RPMI8226 (cell line): ENCODE measurements at places on chromosomes 16 and 17.

DNA sequence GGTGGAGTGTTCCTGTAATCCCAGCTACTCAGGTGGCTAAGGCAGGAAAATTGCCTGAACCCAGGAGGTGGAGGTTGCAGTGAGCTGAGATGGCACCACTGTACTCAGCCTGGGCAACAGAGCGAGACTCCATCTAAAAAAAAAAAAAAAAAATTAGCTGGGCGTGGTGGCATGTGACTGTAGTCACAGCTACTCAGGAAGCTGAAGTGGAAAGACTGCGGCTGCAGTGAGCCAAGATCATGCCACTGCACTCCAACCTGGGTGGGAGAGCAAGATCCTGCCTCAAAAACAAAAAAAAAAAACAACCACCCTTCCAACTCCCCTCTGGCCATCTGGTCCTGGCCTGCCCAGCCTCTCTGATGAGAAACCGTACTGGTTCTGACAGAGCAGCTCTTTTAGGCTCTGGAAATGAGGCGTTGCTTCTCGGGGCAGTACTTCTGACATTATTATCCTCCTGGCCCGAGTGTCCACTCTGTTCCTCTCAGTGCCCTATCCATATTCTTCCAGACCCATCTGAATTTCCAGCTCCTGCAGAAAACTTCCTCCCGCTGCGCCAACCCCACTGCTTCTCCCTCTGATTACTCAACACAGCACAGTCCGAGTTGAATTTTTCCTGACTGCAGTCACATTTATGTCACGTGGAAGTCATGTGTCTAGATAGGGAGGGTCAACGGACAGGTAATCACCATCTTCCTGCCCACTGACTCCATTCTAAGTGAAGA lies 13.3 kb downstream of the GGA2 start:
- DNase-seq = no peak

- peak; percentile 11 for DNase-seq
Measured at GRCh38 chr17:63035271-63035670, 69.2 kb downstream of the TANC2 start.

GRCh38 chr16:4404967-4405696 lies 11.3 kb downstream of the CORO7 start:
- DNase-seq = peak; percentile 28

DNA sequence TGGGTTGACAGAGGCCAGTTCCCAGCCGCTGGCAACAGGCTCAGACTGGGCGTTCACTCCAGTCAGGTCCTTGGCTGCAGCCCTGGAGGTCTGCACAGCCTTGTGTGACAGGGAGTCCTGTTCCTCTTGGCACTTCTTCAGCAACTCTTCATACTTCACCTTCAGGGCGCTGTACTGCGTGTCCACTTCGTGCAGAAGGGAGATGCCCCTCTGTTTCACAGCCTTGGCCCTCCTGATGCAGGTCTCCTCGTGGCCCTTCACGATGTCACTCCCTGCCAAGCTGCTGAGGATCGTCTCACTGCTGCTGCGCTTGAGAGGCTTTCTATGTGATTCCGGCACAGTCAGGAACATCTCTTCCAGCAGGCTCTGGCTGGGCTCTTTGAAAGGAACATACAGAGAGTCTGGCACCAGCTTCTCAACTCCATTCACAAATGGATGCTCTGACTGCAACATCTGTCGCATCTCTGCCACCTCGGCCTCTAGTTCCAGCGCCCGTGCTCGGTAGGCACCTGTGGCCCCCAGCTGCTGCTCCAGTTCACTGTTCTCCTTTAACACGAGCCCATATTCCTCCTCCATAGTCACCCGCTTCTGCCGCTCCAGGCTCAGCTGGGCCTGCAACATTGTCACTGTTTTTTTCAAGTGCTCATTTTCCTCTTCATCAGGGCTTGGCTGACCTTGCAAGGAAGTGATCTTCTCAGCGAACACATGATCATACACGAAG lies 27.2 kb downstream of the CDR2 start:
- no peak for DNase-seq

GRCh38 chr17:80660527-80661198 lies 116.0 kb downstream of the RPTOR start:
- DNase-seq = no peak

DNA sequence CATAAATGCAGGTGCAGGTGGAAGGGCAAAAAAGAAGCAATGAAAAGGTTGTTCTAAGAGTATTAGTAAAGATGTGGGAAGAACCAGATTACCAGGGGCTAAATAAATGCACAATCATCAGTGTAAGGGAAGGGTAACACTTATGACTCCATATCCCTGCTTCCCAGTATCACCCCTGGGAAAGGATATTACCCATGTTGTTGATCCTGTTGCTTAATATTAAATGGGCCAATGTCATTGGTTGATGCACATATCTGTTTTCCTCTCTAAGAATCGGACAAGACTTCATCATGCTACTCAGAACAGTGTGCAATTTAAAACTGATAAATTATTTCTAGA lies 34.7 kb upstream of the ABCA6 start:
- no peak for DNase-seq

- DNase-seq = no peak
Measured at GRCh38 chr17:55166506-55166905, 98.3 kb upstream of the HLF start.

- no peak for DNase-seq
Measured at GRCh38 chr17:27562777-27563455, 68.1 kb upstream of the LGALS9 start.

GRCh38 chr17:47953909-47954308 lies 3.8 kb downstream of the PRR15L start:
- DNase-seq = no peak

DNA sequence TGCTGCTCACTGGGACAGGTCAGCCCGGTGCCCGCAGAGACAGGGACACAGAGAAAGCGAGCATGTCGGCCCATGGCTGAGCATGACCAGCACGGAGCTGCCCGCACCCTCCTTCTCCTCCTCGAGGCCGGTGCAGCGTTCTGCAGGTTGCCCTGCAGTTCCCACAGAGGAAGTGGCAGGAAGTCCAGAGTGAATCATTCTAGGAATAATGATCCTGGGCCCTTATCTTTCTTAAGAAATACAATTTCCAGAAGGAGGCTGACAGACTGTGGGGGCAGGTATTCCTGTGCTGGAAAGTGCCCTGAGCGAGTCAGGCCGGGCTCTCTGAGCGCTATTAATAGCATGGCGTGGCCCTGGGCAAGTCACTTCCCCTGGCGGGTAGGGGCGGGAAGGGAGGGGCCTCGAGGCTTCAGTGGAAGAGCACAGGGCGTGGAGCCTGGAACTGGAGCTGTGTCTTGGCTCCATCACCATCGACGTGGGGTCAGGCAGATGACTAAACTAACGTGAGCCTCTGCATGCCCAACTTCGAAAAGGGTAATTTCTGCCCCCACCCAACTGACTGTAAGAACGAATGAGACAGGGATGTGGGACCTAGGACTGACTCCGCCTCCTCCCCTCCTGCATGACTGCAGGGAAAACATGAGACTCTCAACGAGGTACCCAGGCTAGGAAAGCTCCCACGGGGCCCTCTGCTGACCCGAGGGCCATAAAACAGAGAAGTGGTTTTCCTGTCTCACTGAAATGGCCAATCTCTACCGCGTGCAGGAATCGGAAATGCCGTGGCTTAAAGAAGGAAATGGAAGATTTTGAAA lies 9.8 kb downstream of the TMEM204 start:
- peak; percentile 51 for DNase-seq

- no peak for DNase-seq
Measured at GRCh38 chr17:27579897-27580321, 51.1 kb upstream of the LGALS9 start.

GRCh38 chr16:72739577-72739976 lies 308.4 kb downstream of the ZFHX3 start:
- DNase-seq = no peak

DNA sequence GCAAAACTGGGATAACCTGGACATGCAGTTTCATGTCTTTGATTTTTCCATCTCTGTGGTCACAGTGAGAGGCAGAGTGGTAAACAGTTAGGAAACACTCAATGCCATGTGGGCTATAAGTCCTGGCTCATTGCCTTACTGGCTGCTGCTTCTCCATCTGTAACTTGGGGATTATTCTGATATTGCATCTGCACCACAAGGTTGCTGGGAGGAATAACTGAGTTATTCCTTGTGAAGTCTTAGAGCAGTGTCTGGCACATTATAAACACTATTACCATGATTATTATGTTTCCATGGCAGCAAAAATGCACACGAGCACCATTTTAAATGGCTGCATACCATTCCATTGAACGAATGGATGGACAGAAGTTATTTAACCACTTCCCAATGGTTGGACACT lies 111.7 kb upstream of the CDH5 start:
- no peak for DNase-seq

DNA sequence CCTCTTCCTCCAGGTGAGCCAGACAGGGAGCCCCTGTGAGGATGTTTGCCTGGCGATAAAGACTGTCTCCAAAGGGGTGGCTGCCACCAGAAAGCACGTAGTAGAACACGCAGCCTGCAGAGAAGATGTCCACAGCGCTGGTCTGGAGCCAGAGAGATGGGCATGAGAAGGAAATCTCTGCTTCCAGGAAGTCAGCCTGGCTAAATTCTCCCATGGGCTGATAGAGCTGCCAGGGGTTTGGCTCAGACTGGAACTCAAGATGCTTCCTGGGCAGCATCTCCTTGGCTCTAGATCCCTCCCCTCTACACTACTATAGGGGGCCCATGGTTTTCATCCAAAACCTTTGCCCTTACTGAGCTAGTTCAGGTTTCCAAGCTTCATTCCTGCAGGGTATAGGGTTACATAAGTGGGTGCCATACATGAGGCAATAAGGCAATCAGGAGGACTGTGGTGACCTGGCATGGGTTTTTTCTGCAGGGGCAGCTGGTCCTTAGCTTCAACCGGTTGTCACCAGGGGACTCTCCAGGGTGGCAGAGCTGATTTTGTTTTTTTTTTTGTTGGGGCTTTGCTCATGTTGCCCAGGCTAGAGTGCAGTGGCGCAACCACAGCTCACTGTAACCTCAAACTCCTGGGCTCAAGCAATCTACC lies 13.6 kb downstream of the PLK1 start:
- no peak for DNase-seq

GRCh38 chr16:57984443-57985203 lies 13.7 kb upstream of the CNGB1 start:
- peak; percentile 94 for DNase-seq

- no peak for DNase-seq
Measured at GRCh38 chr16:17520561-17520960, 49.8 kb upstream of the XYLT1 start.

- DNase-seq = no peak
Measured at GRCh38 chr16:28042811-28043210, 20.7 kb downstream of the GSG1L start.

- no peak for DNase-seq
Measured at GRCh38 chr16:89190150-89190958, 10.0 kb downstream of the SLC22A31 start.

DNA sequence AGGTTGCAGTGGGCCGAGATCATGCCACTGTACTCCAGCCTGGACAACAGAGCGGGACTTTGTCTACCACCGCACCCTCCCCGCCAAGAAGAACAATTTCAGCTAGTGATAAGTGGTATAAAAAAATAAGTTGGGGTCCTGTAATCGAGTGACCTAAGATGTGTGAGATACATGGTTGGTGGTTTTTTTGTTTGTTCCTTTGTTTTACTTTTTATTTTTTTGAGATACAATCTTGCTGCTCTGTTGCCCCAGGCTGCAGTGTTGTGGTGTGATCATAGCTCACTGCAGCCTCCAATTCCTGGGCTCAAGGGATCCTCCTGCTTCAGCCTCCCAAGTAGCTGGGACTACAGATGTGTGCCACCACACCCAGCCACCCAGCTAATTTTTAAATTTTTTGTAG lies 58.7 kb downstream of the PITPNC1 start:
- no peak for DNase-seq

DNA sequence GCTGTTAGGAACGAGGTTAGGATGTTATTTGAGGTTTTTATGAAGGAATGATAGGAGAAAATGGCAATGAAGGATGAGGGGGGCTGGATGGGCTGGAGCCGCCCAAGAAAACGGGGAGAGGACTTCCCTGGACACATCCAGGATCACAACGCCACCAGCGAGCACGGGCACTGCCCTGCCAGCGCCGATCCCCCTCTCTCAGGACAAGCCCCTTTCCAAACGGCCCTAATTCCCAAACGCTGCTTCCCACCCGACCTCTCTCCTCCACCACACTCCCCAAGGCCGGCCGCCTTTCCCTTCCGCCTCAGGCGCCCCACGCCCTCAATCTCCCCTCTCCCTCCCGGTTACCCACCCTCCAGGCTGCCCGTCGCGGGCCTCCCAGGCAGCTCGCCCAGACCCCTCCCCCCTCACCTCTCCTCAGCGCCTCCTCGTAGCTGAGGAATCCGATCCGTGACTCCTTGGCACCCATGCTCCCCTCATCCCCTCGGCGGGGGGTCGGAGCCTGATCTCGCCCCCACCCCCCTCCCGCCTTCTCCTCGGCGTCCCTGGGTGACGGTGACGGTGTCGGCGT lies 377 bp downstream of the USP32 start:
- no peak for DNase-seq

- DNase-seq = no peak
Measured at GRCh38 chr17:58308173-58308984, 20.2 kb downstream of the TSPOAP1 start.

DNA sequence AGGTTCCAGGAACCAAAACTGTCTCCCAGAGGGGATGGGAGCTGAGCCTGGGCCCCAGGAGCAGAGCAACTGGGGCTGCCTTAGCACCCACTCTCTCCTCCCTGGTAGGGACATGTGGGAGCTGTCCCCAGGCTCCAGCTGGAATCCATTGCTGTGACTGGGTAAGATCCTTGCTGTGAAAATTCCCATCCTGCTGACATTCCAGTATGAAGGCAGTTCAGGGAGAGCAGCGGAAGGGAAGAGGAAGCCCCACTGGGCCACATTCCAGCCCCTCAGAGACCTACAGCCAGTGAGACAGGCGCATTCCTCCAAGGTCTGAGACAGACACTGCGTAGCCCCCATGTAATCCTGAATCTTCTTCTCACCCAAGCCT lies 24.2 kb downstream of the MYO18A start:
- DNase-seq = no peak

DNA sequence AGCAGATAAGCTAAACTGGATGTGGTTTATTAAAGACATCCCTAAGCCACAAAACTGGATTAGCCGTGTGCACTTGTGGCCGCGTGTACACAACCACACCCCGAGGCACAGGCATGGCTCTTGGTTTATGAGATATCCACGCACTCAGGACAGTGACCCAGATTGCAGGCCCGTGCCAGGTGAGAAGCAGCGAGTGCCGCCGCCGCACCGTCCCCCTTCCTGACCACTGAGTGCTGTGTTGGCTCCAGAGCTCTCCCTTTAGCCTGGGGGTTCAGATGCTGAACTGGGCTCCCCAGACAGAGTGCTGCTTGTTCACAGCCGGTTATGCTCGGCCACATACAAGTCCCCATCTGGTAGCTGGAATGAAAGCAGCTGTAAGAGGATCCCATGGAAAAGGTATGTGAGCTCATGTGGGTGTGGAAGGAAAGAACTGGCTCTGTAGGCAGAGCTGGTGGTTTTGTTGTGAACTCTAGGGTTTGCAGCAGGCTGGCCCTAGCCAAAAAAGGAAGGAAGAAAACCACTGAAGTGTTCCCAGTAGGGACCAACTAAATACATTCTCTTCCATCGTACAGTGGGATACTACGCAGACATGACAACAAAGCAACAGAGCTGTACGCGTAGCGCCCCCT lies 29.5 kb downstream of the KNOP1 start:
- DNase-seq = no peak
